CD4-positive, alpha-beta T cell (primary cell): ENCODE measurements at places on chromosomes 7 and 10. TPM values are rescaled to one million over a fixed set of nuclear protein-coding genes. Genes with fewer than 3 reads are reported as not detected.
A peak's percentile ranks its signal among the peaks of the same experiment; 100 is the strongest.

DNA sequence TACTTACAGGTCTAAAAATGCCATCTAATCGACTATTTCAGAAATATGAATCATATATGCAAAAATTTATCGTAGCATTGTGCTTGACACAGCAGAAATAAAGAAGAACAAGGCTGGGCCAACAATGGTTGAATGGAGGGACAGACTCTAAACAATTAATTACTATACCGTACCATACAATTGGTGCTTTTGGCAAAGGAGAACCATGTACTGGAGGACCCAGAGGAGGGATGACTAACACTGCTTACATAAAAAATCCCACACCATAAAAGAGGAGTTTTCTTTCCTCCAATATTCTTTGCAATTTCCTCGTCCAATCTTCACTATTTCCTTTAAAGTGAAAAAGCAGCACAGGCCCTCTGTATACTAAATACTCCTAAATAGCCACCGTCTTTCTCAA lies 94.1 kb downstream of the SGMS1 start:
- DNase-seq, result no peak

DNA sequence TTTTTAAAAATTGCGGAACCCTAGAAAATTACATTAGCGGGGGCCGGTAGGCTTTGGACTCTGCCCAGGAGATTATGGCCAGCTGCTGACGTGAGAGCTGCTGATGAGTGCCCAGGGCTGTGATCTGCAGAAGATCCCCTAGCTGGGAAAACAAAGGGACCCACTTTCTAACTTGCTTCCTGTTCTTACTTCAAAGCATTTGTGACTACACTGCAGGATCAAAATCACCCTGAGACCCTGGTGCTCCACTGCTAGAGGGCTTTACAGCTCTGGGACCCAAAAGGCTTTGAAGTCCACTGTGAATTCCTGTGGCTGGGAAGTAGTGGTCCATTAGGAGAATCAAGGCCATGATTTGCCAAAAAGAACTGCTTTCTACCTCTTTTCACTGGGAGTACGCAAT lies 499.4 kb upstream of the AKR1E2 start:
- no peak for DNase-seq

GRCh38 chr7:111929264-111929663 lies 276.9 kb downstream of the DOCK4 start:
- no peak for DNase-seq

GRCh38 chr7:153354071-153354470 lies 594.5 kb downstream of the ACTR3B start:
- no peak for DNase-seq

DNA sequence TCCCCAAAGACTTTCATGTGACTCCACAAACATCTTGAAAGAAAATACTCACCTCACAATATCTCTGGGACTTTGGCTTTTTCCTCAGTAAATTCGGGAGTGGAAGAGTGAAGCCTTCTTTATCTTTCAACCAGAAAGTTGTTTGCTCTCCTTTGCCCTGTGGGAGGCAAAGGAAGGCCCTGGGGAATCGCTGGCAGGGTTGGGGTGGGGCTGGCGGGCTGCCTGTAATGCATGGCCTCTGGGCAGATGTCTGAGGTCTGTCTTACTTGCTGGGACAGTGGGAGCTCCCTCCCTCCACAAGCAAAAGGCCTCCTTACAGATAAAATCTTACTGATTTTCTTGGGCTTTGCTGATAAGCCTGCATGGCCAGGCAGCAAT lies 24.9 kb downstream of the TECTB start:
- DNase-seq, result no peak

DNA sequence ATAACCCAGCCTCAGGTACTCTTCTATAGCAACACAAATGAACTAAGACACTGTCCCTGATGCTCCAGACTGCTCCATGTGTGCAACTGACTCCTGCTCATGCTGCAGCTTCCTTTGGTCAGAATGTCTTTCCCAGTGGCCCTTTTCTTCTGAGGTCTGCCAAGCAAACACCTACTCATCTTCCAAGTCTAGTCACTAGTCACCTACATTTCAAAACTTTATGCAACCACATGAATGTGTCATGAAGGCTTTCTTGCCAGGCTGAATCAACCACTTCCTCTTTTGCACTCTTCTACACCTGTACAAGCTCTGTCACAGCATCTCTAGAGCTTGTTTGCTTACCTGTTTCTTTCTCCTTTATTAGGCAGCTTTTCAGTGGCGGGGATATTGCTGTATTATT lies 75.8 kb downstream of the LSMEM1 start:
- no peak for DNase-seq

- DNase-seq, result no peak
These were observed 435.9 kb upstream of the AUTS2 start for GRCh38 chr7:69162326-69162725.

- no peak for DNase-seq
These were observed 1.6 kb downstream of the ADCK2 start for GRCh38 chr7:140674356-140674800.

DNA sequence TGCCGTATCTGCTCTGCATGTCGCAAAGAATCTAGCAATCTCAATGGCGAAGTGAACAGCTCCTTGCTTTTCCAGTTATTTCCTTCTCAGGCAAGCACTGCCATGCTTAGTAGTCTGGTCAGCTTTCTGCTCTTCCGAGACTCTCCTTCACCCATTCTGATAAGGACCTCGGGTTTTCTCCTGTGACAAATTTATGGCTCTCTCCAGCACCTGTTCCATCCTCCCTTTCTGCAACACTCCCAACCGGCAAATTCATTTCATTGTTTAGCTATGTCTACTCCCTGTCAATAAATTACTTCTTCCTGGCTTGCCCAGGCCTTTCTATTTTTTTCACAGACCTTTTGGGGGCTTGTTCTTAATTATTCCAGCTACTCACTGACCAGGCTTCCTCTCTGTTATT lies 252.6 kb downstream of the SORCS3 start:
- DNase-seq, result no peak

GRCh38 chr7:112407261-112407660 lies 43.0 kb upstream of the IFRD1 start:
- no peak for DNase-seq

GRCh38 chr10:95096143-95096542 lies 26.8 kb upstream of the CYP2C8 start:
- DNase-seq, result no peak

GRCh38 chr10:71067098-71067740 lies 145.2 kb upstream of the UNC5B start:
- DNase-seq, result no peak

- DNase-seq, result peak; percentile 21
These were observed 12.6 kb upstream of the ARL4A start for GRCh38 chr7:12674861-12675260.

The GNB2 gene
- total RNA-seq, result 87.8 TPM

The ITPRID1 gene
- not detected for total RNA-seq
